ENCODE measurements at places on chromosomes 16 and 17. TPM values are rescaled to one million over a fixed set of nuclear protein-coding genes. Genes with fewer than 3 reads are reported as not detected.

- no peak for DNase-seq
Observed at GRCh38 chr16:66617728-66618127, 13.2 kb downstream of the CMTM3 start.

BANP gene
- polyA plus RNA-seq = 14.0 TPM

DNA sequence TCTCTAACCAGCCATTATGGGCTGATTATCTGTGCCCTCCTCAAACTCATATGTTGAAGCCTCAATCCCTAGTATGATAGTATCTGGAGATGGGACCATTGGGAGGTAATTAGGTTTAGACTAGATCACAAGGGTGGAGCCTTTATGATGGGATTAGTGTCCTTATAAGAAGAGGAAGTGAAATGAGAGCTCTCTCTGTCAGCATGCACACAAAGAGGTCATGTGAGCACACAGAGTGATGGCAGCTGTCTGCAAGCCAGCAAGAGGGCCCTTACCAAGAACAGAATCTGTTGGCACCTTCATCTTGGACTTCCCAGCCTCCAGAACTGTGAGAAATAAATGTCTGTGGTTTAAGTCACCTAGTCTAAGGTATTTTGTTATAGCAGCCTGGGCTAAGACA, 101.9 kb downstream of the PCTP start:
- no peak for DNase-seq

DNA sequence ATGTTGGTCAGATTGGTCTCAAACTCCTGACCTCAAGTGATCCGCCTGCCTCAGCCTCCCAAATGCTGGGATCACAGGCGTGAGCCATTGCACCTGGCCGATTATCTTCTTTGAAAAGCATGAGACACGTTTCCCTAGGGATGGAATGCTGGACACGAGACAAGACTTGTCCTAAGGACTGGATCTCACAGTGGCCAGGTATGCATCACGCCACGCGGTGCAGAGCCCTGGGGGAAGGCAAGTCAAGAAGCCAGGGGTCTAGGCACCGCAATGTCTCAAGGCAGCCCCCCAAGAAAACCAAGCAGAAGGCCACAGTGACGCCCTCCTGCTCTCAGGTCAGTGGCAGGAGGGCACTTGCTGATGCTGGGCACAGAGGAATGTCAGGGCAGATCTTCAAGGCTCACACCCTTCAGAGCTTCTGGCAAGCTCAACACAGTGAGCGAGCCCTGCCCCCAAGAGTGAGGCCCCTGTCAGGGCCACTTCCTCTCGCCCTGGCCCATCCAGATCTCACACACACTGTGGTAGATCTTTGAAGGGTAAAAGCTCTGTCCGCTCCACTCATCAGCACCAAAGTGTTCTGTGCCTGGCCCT, 134.7 kb downstream of the ZNF778 start:
- no peak for DNase-seq

C17orf113 gene
- 1.2 TPM for polyA plus RNA-seq
